NCI-H1105 (cell line): ENCODE measurements at places on chromosomes 6 and 20.

GRCh38 chr6:6565488-6565887, 23.0 kb upstream of the LY86 start:
- peak; percentile 55 for DNase-seq

GRCh38 chr6:137926985-137927384, 59.9 kb downstream of the TNFAIP3 start:
- DNase-seq, result no peak

DNA sequence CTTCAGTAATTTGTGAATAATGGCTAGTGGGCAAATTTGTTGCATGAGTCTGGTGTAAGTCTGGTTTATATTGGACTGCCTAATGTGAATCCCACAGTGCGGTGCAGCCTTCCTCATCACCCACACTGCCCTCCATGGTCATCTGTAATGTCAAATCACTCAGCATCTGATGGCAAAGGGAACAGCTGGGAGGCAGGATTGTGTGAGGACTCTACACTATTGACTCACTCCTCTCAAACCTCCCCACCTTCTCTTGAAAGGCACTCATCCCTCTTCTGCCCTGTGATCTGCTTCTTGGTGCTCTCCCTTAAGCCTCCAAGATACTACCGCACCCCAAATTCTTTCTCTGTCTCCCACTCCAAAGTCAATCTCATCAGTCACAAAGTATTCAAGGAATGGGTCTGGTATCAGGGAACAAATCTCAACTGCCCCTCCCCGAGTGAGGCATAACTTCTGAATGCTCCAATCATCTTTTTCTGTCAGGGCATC, 146.0 kb upstream of the BEND6 start:
- DNase-seq, result no peak

GRCh38 chr6:34390531-34391472, 1.7 kb downstream of the NUDT3 start:
- no peak for DNase-seq

GRCh38 chr6:105442369-105442768, 39.5 kb upstream of the PREP start:
- DNase-seq, result no peak

DNA sequence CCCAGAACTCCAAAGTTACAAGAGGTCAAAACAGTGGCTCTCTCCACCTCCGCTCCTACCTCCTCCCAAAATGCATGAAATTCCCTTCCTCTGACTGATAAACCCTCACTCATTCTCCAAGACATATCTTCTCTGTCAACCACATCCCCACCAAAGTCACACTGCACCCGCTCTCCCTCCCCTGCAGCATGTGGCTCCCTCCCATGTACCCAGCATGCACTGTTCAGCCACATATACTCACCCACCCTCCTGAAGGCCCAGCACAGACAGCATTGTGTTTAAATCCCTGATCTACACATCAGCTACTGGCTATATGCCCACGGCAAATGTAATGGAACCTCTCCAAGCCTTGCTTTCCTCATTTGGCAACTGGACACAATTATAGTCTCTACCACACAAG, 5.5 kb upstream of the POU5F1 start:
- no peak for DNase-seq

DNA sequence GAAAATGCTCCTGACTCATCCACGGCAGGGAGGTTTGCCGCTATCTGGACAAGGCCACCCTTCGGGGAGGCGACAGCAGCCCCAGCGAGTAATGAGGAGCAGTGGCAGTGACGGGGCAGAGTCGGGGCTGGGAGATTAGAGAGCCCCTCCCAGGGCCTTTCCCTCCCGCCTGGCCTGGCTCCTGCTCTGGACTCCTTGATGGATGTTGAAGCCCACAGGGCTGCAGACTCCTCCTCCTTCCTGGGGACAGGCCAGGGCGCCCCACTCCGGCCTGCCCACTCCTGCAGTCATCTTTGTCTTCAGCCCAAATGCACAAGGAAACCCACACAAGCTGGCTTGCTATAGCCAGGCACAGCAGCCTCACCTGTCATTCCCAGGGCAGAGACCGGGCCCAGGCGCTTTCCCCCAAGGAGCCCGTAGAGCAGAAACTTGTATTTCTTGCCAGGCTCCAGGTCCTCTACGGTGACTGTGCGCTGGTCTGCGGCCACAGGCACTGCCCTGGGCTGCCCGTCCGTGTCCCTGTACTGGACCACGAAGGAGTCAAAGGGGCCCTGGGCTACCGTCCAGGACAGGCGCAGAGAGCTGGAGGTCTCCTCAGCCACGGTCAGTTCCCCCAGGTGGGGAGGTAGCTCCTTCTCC, 7.7 kb downstream of the CYP21A2 start:
- DNase-seq, result no peak

- DNase-seq, result no peak
Observed at GRCh38 chr6:125942672-125943527, 13.7 kb upstream of the HINT3 start.

- no peak for DNase-seq
Observed at GRCh38 chr6:79461205-79461604, 76.0 kb downstream of the LCA5 start.

DNA sequence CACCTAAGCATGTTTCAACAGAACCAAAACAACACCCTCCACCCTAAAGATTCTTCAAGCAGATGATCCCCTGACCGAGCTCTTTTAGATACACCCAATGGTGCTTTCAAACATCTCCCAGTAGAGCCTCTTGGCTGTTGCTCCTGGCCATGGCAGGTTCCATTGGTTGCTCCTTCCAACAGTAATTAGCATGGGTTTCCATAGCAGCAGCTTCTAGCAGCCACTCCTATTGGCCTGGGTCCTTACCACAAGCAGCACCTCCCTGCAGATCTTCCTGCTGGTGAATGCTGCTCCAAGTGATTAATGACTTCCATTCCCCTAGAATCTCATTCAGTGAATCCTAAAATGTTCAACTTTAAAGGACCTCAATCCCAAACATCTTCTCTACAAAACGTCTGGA, 13.9 kb downstream of the CCN2 start:
- DNase-seq, result no peak

DNA sequence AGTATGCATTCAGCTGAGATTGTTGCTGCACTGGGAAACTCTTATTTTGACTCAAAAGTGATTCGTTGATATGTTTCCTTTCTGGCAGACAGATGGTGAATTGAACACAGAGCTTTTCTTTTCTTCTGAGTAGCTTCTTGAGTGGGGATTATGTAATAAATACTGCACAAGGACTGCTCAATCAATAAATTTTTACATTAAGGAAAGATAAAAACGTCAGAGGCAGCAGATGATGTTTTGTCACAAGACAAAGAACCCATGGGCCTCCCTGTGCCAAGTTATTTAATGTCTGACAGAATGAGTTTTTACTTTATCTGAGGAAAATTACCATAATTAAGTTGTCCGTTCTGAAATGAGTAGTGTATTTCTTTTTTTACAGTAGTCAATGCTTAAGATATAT, 460.3 kb downstream of the UTRN start:
- DNase-seq, result peak; percentile 67

DNA sequence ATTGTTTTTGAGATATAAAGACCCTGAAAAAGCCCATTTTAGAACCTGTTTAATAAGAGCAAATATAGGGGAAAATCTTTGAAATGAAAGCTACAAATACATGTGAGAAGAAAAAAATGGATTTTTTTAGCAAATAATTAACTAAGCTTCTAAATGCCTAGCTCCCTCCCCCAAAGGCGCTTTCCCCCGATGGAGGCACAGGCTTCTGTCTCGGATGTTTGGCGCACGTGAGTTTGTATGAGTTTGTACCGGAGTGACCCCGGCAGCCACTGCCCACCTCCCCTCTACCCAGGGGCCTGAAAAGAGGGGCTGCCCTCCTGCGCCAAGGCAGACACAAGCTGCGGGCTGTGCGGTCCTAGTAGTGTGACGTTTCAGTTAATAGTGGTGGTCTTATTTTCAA, 50.4 kb upstream of the TMEM181 start:
- no peak for DNase-seq

GRCh38 chr20:53941680-53942471, 128.5 kb downstream of the BCAS1 start:
- no peak for DNase-seq

DNA sequence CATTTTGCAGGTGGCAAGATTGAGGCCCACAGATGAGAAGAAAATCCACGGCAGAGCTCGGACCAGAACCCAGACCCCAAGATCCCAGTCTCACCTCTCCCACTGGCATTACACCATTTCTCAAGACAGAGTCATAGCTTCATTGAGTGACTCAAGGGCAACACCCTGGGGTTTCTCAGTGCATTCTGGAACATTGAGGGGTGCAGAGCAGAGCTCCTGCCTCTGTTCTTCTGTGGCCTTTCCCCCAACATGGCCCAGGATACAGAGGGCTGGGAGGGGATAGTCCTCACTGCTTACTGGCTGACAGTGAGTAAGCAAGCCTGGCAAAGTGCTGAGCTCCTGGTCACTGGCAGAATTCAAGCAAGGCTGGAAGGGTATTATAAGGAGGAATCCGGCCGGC, 74.0 kb downstream of the MDGA1 start:
- no peak for DNase-seq

- DNase-seq, result no peak
Observed at GRCh38 chr6:57162516-57162915, 9.6 kb upstream of the BAG2 start.

- DNase-seq, result no peak
Observed at GRCh38 chr6:64034910-64035655, 399.5 kb downstream of the PHF3 start.

DNA sequence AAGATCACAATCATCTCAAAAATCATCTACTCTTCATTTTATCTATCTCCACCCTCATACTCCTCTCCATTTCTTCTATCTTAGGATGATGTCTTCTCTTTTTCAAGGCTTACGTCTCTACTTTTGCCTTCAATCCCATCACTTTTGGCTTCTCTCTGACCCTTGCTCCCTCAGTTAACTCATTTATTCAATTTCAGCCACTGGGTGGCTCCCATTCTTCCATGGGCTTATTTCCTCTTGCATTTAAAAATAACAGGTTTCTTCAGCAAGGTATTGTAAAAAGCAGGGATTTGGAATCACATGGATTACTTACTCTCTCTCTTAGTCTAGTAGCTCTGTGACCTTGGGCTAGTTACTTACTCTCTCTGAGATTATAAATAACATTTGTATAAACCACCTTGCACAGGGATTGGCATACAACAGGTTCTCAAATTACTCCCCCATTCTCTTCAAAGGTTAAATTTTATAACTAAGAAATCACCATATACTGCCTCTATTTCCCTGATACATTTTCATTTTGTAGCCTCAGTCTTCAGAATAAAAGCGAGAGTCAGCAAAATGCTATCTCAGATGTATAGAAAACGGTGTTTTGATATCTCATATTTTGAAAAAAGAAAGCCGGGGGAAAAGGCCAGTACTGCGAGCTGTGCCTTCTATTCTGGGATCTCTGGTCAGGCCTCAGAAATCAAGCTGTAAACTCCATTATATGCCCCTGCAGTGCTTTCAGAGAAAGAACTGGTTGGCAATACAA, 5.5 kb downstream of the ZSCAN12 start:
- DNase-seq, result no peak

GRCh38 chr6:3696525-3697088, 54.9 kb downstream of the PXDC1 start:
- DNase-seq, result no peak

GRCh38 chr6:105869835-105870440, 216.2 kb upstream of the PRDM1 start:
- DNase-seq, result no peak

- no peak for DNase-seq
Observed at GRCh38 chr20:43196243-43196642, 6.5 kb upstream of the PTPRT start.

GRCh38 chr6:157292202-157292601, 31.1 kb downstream of the TMEM242 start:
- DNase-seq, result no peak

GRCh38 chr6:82208913-82209312, 38.6 kb downstream of the IBTK start:
- DNase-seq, result no peak

DNA sequence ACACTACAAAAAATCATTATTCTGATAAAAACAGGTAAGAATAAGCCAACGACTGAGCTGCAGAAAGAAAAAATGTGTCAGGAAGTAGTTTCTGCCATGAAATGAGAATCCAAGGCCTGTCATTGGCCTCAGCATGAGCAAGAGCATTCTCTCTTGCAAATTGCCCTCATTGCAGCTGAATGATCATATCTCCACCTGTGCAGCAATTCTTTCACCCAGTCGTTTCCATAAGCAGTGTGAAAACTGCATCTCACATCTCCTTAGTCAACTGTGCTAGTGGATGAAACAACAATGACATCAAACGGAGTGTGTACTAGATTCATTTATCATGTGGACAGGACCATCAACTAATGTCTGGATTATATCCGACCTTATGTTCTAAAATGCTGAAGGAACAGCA, 88.2 kb upstream of the STXBP5 start:
- no peak for DNase-seq

- DNase-seq, result no peak
Observed at GRCh38 chr6:168675375-168675774, 234.4 kb downstream of the SMOC2 start.

- DNase-seq, result no peak
Observed at GRCh38 chr20:48541581-48542071, 286.2 kb downstream of the PREX1 start.

- DNase-seq, result no peak
Observed at GRCh38 chr20:45487231-45487635, 17.7 kb downstream of the WFDC2 start.

- no peak for DNase-seq
Observed at GRCh38 chr20:11120431-11120830, 446.6 kb upstream of the JAG1 start.

DNA sequence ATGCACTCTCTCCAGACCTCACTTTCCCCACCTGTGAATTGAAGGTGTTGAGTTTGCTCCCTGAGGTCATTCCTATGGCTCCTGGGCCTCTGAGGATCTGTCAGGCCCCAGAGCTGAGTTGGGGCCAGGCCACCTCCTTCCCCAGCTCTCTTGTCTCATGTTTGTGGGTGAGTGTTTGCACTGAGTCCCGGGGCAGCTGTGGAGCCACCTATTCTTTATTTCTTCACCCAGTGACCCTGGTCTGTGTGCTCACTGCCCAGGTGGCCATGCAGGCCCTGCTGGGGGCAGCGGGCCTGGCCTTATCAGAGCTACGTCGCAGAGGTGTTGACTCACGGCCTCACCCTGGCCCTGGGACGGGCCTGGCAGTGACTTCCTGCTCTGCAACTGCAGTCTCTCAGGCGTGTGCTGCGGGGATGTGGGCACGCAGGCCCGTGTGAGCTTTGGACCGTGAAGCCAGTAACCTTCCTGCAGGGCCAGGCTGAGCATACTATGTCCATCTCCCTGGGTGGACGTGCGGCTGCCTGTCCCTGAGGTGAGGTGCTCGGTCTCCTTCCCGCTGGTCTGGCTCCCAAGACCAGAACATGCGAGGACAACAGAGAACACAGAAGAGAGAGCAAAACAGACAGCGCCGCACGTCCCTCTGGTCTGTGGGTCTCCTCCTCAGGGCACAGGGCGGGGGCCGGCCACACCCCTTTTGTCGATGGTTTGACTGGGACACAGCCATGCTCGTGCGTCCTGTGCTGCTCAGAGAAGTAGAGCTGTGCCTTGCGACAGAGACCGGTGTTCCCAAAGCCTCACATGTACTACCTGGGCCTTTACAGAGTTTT, 12.1 kb downstream of the TMEM181 start:
- no peak for DNase-seq

DNA sequence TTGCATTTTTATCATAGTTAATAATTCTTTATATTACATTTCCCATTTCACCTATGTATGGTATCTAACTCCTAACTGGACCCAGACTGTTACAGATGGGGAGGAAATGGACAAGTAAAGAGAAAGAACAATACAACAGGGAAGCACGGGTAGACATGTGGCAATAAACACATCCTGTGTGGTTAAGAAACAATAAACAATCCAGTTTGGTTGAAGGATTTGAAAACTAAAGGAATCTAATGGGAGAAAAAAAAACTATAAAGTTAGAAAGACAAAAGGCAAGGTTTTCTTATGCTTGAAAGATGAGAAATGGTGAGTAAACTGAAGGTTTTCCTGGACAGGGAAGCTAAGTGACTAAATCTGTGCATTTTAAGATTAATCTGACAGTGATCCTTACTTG, 34.9 kb upstream of the ALDH8A1 start:
- DNase-seq, result no peak
